ENCODE measurements at places on chromosomes 2 and 18.

DNA sequence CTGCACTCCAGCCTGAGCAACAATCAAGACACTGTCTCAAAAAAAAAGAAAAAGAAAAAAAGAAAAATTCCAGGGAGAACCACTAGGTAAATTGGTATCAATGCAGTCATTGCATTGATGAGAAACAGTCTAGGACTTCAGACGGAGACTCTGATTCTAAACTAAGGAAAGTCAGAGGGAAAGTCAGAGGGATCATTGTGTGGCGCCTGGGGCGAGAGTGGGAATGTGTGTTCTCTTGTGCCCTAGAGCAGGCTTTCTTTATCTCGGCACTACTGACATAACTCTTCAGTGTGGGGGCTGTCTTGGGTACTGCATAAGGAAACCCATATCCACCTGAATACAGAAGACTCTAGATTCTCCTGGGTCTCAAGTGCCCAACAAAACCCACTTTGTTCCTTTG, 24.8 kb downstream of the SERPINE2 start:
- no peak for DNase-seq

- no peak for DNase-seq
Observed at GRCh38 chr2:102575888-102576287, 43.5 kb upstream of the SLC9A2 start.

- peak; percentile 45 for DNase-seq
Observed at GRCh38 chr2:219079417-219079816, 18.7 kb upstream of the IHH start.

- DNase-seq = no peak
Observed at GRCh38 chr18:5462227-5462626, 81.6 kb downstream of the EPB41L3 start.

DNA sequence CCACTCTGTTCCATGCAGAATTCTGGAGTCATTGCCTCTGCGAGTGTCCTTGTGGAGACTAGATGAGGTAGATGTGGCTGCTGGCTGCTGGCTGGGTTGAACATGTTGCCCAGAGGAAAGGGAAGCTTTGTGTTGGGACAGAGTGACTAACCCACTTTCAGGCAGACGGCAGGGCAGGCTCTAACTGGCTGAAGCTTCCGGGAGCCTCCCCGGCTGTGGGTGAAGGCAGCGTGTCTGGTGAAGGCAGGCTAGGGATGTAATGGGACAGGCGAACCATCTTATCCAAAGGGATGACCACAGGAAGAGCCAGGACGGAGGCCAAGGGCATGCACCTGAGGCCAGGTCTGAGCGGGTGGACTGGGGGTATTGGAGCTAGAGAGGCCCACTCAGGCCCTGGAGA, 16.0 kb downstream of the ASPRV1 start:
- no peak for DNase-seq

GRCh38 chr2:13682540-13683272, 949.8 kb upstream of the LRATD1 start:
- no peak for DNase-seq

- DNase-seq = no peak
Observed at GRCh38 chr2:156944871-156945270, 312.6 kb upstream of the GALNT5 start.

DNA sequence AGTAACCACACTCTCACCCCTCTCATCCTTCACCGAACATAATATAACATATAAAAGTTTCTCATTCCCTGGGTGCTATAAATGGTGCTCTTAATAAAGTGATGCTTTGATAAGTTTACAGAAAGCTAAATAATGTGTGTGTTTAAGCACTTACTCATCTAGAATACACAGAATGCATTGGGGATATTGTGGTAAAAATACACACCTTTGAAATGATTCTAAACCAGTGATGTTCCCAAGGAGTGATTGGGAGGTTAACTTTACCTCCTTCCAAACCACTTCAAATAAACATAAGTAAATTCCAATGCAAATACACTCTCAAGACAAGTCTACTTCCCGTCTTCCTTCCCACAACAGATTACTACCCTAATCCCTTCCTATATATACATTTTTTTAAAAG, 85.3 kb upstream of the TWSG1 start:
- DNase-seq = no peak

DNA sequence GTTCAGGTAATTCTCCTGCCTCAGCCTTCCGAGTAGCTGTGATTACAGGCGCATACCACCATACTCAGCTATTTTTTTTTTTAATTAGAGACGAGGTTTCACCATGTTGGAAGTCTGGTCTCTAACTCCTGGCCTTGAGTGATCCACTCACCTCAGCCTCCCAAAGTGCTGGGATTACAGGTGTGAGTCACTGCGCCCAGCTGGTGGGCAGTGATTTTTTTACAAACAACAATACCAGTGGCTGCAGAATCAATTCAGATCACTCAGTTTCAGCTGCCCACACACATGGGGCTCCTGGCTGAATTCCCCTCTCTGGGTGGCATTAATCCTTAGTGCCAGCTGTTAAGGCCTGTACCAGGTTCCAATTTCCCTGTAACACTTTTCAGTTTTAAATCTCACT, 13.3 kb upstream of the CYRIA start:
- no peak for DNase-seq

GRCh38 chr2:181698223-181698622, 17.9 kb upstream of the NEUROD1 start:
- DNase-seq = no peak

GRCh38 chr2:84940831-84941412, 30.0 kb upstream of the KCMF1 start:
- DNase-seq = no peak

GRCh38 chr2:25514043-25514637, 159.2 kb downstream of the DTNB start:
- no peak for DNase-seq

DNA sequence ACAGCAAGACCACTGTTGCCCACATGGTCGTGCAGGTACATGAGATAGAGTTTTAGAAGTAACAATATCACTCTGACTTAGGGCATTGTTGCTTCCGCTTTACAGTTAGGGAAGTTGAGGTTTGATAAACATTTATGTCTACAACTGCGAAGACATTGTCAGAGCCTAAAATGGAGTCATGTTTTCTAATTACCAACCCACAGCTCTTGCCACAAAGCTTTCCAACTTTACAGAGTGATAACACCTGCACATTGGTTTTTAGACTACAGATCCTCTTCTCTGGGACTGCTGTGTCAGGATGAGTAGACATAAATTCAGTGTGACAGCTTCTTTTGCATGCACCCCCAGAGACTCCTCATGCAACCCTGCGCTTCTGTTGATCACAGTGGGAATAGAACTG, 119.0 kb downstream of the FEZ2 start:
- DNase-seq = no peak

DNA sequence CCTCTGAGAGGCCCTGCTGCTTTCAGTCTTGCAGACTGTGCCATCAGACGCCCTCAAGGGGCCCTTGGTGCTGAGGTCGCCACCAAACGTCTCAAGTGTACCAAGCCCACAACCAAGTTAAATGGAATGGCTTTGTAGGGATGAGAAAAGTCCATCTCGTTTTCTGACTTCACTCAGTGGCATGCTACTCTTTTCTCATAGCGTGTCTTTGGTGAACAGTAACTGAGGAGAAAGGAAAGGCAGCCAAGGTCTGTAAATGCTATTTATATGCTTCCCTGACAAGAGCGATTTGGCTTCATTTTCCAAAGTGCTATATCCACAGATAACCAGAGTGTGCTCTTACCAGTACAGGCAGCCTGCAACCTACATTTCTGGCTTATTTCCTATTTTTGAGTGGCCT, 123.0 kb downstream of the MTX2 start:
- DNase-seq = no peak

- DNase-seq = no peak
Observed at GRCh38 chr2:196205881-196206435, 34.6 kb upstream of the STK17B start.

DNA sequence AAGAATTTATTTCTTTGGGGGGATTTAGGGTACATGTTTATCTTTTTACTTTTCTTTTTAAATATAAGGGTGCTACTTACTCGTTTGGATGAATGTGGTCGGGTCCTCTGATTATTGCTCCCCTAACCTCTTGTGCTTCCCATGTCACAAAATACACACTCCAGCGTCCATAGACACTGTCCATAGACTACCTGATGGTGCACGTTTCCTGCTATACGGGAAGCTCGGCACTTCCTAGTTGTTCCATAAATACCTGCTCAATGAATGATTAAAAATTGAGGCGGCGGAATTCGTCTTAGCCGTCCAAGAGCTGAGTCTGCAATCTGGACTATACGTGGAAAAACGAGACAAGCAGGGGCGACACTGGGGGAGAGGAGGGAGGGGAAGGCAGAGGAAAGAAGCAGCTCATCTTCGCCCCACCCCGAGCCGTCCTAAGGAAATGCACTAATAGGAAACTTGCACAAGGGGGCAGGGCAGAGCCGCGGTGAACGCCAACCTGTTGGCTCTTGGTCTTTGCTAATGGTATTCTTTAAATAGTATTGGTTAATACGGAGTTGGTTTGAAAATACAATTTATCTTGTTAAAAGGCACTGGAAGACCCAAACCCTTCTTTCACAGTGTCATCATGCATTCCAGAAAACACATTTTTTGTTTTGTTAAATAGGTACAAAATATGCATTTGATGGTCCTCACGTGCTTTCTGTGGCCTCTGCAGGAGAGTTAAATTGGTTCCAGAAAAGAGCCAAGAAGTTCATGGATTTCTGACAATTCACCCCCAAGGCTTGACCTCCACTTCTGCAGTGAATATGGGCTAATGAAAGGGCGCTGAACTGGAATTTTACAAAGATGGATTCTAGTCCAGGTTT, 73.0 kb upstream of the KCTD1 start:
- peak; percentile 34 for DNase-seq

DNA sequence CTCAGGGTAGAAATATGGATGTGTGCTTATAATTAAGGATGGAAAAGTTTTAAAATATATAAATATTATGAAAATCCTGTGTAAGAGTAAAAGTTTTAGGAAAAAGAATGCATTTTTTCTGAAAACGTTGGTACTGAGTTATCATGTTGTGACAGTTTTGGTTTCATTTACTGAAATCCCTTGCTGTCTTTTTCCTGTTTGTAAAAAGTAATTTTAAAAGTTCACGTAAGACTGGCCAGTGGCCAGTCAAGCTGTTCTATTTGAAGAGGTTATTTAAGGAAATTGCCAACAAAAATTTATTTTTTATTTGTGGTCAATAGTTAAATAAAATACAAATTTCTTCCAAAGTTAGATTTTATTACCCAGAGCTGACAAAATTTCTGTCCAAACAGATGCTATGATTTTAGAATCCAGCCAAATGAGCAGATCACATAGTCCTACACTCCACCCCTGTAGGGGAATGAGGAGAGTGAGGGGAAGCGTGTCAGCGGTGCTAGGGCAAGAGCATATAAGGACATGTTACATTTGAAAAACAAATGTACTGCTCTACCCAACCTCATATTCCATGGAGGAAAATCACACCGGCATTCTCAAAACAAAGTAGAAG, 297.8 kb upstream of the TFPI start:
- DNase-seq = no peak

DNA sequence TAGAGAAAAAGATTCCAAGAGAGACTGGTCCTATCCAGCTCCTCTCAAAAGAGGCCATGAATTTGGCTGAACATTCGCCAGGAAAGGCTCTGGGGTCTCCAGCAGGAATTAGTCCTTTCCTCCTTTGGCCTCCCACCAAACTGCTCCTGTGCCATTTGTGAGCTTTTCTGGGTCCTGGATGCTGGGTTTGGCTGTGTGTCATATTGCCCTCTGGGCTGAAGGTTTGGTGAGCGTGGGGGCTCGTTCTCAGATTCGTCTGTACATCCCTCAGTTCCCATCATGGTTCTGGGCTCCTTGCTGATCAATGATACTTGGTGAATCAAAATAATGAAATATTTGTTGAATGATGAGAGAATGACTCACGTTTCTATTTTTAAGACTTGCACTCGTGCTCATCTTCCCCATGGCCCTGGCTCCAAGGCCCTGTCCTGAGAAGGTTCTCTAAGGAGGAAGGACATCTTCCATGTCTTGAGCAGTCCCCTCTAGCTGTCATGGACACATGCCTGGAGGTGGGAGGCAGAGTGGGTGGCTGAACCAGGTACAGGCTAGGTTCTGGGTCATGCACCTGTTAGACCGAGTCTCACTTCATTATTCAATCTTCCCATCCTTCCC, 47.8 kb upstream of the RHOB start:
- peak; percentile 55 for DNase-seq

- no peak for DNase-seq
Observed at GRCh38 chr2:223519471-223519870, 82.7 kb downstream of the SCG2 start.

DNA sequence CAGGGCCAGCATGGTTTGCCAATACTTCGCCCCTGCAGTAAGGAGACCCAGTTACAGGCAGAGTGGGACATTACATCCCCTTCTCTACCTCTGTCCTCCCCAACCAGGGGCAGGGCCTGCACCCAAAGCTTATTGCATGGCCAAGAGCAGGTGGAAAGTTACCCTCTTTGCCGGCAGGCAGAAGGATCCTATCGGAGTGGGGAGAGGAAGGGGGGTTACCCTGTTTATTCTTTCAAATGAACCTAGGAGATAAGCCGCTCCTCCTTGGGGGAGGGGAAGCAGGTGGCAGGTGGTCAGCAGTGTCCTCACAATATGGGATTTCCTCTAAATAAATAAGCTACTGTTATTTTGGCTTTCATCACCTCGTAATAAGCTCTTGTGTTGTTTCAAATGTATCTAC, 53.9 kb downstream of the SPATS2L start:
- DNase-seq = no peak

GRCh38 chr2:130985831-130986649, 107.2 kb downstream of the FAM168B start:
- DNase-seq = no peak
